Neural progenitor cell (in vitro differentiated cells): ENCODE measurements at places on chromosomes 4 and X. TPM values are rescaled to one million over a fixed set of nuclear protein-coding genes. Genes with fewer than 3 reads are reported as not detected.

Gene KLHL13
- total RNA-seq: 22.1 and 22.6 TPM in 2 replicates

- H3K27ac ChIP-seq: no peak overlapping the region
- no peak overlapping the region for H3K4me3 ChIP-seq
- H3K36me3 ChIP-seq: no peaks in the 10 kb centered on the region
- H3K4me1 ChIP-seq: peaks cover 8% of the 10 kb centered on the region
- no peak for DNase-seq
These were observed 117.7 kb downstream of the SMIM20 start for GRCh38 chr4:26031704-26032103.

DNA sequence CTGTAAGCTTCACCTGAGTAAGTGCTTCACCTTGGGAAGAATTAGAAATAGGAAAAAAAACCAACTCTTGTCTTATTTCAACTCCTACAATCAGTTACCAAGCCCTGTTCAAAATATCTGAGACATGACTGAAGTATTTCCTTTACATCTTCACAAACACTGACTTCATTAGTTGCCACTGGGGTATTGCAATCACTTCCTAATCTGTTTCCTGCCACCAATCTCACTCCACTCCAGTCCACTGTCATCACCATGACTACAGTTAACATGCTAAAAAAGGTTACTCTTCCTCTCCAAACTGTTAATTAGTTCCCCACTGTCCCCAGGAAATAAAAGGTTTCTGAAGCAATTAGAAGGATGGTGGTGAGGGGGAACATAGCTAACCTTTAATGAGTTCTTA is 3.3 kb upstream of the SUPT20HL1 start:
- no peak for DNase-seq
- H3K4me1 ChIP-seq: peaks cover 8% of the 10 kb centered on the region
- H3K27me3 ChIP-seq: no peaks in the 10 kb centered on the region
- H3K4me3 ChIP-seq: no peak overlapping the region
- H3K27ac ChIP-seq: no peak overlapping the region

Gene RHOH
- total RNA-seq: 5.7 and 11.2 TPM in 2 replicates

- H3K27me3 ChIP-seq: no peaks in the 10 kb centered on the region
- no peaks in the 10 kb centered on the region for H3K4me1 ChIP-seq
- no peaks in the 10 kb centered on the region for H3K36me3 ChIP-seq
- no peak overlapping the region for H3K4me3 ChIP-seq
- no peak overlapping the region for H3K27ac ChIP-seq
These were observed 177.6 kb downstream of the CPE start for GRCh38 chr4:165556383-165556782.

Gene TRIM60
- total RNA-seq: not detected in 2 replicates

DNA sequence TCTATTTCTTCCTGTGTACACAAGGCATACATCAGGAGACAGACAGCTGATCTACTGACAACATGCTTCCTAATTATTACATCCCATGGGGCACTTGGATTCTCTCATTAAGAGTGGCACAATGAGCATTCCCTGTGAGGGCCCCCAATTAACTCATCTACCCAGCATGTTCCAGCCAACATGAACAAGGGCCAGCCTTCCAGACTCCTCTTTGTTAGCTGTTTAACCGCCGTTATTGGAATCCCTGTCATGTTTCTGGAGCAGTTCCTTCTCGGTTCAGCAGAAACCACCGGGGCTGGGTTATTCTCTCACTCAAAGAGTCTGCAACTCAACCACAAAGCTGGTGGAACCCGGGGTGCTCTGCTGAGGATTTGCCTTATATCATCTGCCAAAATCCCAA is 9.9 kb upstream of the GPM6B start:
- no peaks in the 10 kb centered on the region for H3K27me3 ChIP-seq
- no peak for DNase-seq
- H3K4me3 ChIP-seq: no peak overlapping the region
- no peaks in the 10 kb centered on the region for H3K36me3 ChIP-seq

DNA sequence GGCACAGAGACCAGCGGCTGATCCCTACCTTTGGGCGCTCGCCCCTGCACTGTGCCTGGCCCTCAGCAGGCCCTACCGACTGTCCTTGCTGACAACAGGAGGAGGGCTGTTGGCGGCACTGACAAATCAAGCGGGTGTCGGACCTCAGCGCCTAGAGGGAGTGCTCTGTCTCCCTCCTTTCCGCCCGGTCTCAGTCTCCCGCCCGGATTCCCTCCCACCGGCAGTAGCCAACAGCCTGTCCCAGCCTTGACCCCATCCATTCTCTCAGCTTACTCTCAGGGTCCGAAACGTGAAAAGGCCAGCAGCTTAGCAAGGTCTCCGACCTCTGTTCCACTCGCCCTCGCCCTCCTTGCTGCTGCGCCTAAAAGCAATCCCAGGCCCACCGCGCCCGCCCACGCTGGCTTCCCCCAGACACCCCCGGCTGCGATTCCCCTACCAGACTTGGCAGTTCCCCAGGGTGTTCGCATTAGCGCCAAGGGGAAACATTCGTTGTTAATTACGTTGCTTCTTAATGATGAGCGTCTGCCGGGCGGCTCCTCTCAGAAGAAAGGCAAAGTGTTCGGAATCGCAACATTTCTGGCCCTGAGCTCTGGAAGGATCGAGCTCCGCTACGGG is 96.2 kb downstream of the SOWAHB start:
- peaks cover 28% of the 10 kb centered on the region for H3K27me3 ChIP-seq
- peak overlapping the region; percentile 41 for H3K4me3 ChIP-seq
- H3K27ac ChIP-seq: no peak overlapping the region
- peaks cover 29% of the 10 kb centered on the region for H3K4me1 ChIP-seq
- no peaks in the 10 kb centered on the region for H3K36me3 ChIP-seq

DNA sequence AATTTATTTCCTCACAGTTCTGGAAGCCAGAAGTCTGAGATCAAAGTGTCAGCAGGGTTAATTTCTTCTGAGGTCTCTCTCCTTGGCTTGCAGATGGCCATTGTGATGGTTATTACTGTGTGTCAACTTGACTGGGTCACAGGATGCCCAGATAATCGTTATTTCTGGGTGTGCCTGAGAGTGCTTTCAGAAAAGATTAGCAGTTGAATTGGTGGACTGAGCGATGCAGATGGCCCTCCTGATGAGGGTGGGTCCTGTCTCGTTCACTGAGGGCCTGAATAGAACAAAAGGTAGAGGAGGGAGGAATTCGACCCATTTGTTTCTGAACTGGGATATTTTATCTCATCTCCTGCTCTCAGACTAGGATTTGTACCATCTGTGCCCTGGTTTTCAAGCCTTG is 15.7 kb downstream of the SMIM43 start:
- no peak overlapping the region for H3K27ac ChIP-seq
- H3K4me1 ChIP-seq: no peaks in the 10 kb centered on the region
- DNase-seq: peak; percentile 41
- no peak overlapping the region for H3K4me3 ChIP-seq

- H3K36me3 ChIP-seq: no peaks in the 10 kb centered on the region
- H3K27me3 ChIP-seq: no peaks in the 10 kb centered on the region
- no peaks in the 10 kb centered on the region for H3K4me1 ChIP-seq
- H3K27ac ChIP-seq: no peak overlapping the region
These were observed 241.2 kb downstream of the ARHGAP24 start for GRCh38 chr4:85715991-85716737.

Gene RTL3
- not detected in 2 replicates for total RNA-seq

- H3K4me1 ChIP-seq: no peaks in the 10 kb centered on the region
- no peaks in the 10 kb centered on the region for H3K27me3 ChIP-seq
- H3K4me3 ChIP-seq: no peak overlapping the region
- no peaks in the 10 kb centered on the region for H3K36me3 ChIP-seq
These were observed 206.8 kb upstream of the HAND2 start for GRCh38 chr4:173736840-173737239.

Gene SATL1
- 0.09 TPM in 1 of 2 replicates, not detected in the other for total RNA-seq

Gene SH3D19
- total RNA-seq: 38.3 and 39.3 TPM in 2 replicates

GRCh38 chr4:109389369-109390114 is 44.1 kb upstream of the SEC24B start:
- H3K4me1 ChIP-seq: no peaks in the 10 kb centered on the region
- H3K27ac ChIP-seq: no peak overlapping the region
- no peaks in the 10 kb centered on the region for H3K36me3 ChIP-seq
- no peak overlapping the region for H3K4me3 ChIP-seq
- H3K27me3 ChIP-seq: no peaks in the 10 kb centered on the region
- DNase-seq: no peak

GRCh38 chr4:138307319-138307718 is 65.2 kb upstream of the SLC7A11 start:
- no peak overlapping the region for H3K27ac ChIP-seq
- peaks cover 13% of the 10 kb centered on the region for H3K4me1 ChIP-seq
- no peaks in the 10 kb centered on the region for H3K36me3 ChIP-seq
- no peak overlapping the region for H3K4me3 ChIP-seq

- no peak overlapping the region for H3K4me3 ChIP-seq
- DNase-seq: no peak
- H3K4me1 ChIP-seq: peaks cover 10% of the 10 kb centered on the region
These were observed 117.6 kb downstream of the STK32B start for GRCh38 chr4:5168891-5169290.

DNA sequence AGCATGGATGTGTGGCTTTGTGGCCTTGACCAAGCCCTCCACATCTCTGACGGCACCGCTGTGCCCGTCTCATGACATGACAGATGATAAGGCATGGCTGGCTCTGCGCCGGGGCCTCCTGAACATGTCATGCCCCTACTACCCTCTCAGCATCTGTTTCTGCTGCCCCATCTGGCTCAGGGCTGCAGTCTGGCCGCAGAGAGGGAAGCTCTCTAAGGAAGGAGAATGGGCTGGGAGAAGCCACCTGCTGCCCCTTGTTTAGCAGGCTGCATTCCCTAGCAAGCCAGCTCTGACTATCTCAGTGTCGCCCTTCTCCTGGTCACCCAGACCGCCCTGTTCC is 7.2 kb downstream of the ZNF185 start:
- no peak for DNase-seq
- no peaks in the 10 kb centered on the region for H3K36me3 ChIP-seq
- no peak overlapping the region for H3K27ac ChIP-seq
- no peak overlapping the region for H3K4me3 ChIP-seq

GRCh38 chr4:31678356-31678755 is 958.2 kb downstream of the PCDH7 start:
- H3K36me3 ChIP-seq: no peaks in the 10 kb centered on the region
- no peaks in the 10 kb centered on the region for H3K27me3 ChIP-seq
- no peak overlapping the region for H3K27ac ChIP-seq
- DNase-seq: no peak
- H3K4me1 ChIP-seq: no peaks in the 10 kb centered on the region

DNA sequence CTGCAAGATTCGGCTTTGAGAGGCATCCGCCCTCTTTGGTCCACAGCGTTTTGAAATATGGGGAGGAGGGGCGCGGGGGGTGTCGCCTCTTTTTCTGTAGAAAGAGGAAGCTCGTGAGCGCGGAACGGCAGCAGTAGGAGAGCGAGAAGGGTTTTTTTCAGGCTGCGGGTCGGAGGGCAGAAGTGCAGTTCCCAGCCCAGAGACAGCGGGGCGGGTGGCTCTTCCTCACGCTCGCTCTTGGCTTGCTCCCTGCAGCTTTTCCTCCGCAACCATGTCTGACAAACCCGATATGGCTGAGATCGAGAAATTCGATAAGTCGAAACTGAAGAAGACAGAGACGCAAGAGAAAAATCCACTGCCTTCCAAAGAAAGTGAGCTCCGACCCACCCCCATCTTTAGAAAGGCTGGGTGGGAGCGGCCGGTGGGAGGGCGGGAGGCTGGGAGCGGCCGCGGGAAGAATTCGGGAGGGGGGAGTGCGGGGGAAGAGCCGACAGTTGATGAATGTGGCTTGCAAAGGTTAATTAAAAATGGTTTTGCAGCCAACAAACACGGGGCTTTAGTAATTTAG is 1.2 kb downstream of the TMSB4X start:
- H3K27ac ChIP-seq: peak overlapping the region; percentile 96
- peak; percentile 80 for DNase-seq
- H3K27me3 ChIP-seq: no peaks in the 10 kb centered on the region
- peaks cover 3% of the 10 kb centered on the region for H3K36me3 ChIP-seq
- H3K4me1 ChIP-seq: peaks cover 43% of the 10 kb centered on the region
- H3K4me3 ChIP-seq: peak overlapping the region; percentile 97

DNA sequence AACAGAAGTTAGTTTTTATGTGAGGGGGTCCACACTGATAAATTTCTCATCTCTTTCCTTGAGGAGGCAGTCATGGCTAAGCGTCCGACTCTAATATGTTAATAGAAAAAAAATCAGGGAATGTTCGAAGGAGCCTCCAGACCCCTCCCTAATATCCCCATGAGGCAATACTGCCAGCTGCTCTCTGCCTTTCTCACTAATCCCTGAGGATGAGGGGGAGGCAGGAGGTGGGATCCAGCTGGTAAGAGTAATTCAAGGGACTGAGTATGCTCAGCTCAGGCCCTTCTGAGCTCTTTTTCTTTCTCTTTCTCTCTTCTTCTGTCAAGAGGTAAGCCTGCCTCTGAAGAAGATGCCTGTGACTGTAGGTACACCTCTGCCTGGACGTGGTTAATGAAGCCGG is 51.7 kb downstream of the PIR start:
- no peaks in the 10 kb centered on the region for H3K27me3 ChIP-seq
- H3K4me1 ChIP-seq: peaks cover 19% of the 10 kb centered on the region
- no peak overlapping the region for H3K4me3 ChIP-seq
- no peaks in the 10 kb centered on the region for H3K36me3 ChIP-seq

GRCh38 chr4:7365462-7366179 is 69.1 kb downstream of the PSAPL1 start:
- no peak overlapping the region for H3K4me3 ChIP-seq
- no peaks in the 10 kb centered on the region for H3K36me3 ChIP-seq
- no peaks in the 10 kb centered on the region for H3K27me3 ChIP-seq
- DNase-seq: no peak
- peaks cover 15% of the 10 kb centered on the region for H3K4me1 ChIP-seq

- no peaks in the 10 kb centered on the region for H3K27me3 ChIP-seq
- no peaks in the 10 kb centered on the region for H3K36me3 ChIP-seq
- H3K27ac ChIP-seq: no peak overlapping the region
- no peak for DNase-seq
- no peak overlapping the region for H3K4me3 ChIP-seq
- no peaks in the 10 kb centered on the region for H3K4me1 ChIP-seq
These were observed 167.9 kb downstream of the CORIN start for GRCh38 chr4:47669946-47670345.

DNA sequence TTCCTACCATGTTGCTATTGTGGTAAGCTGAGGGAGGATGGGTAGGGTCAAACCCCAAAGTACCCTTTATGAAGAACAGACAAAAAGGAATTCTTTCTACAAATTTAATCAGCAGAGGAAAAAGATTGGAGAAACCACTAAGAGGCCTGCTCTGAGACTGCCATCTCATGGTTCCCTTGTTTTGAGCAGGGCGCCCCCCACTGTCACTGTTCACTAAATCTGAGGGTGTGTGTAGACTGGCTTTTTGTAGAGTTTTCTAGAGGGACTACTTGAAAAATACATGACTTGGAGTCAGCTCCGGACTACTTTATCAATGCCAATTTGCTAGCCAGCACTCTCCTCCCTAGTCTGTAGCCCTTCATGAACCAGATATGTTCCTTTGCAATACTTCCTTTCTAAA is 324.8 kb downstream of the FRMPD4 start:
- H3K27me3 ChIP-seq: no peaks in the 10 kb centered on the region
- no peaks in the 10 kb centered on the region for H3K36me3 ChIP-seq
- H3K4me1 ChIP-seq: no peaks in the 10 kb centered on the region
- H3K27ac ChIP-seq: no peak overlapping the region
- no peak for DNase-seq

GRCh38 chr4:60033826-60034225 is 1166.3 kb upstream of the ADGRL3 start:
- no peaks in the 10 kb centered on the region for H3K27me3 ChIP-seq
- no peaks in the 10 kb centered on the region for H3K4me1 ChIP-seq
- H3K36me3 ChIP-seq: no peaks in the 10 kb centered on the region
- H3K4me3 ChIP-seq: no peak overlapping the region
- DNase-seq: no peak

Gene MAGEA2
- not detected in 2 replicates for total RNA-seq
